ENCODE measurements at places on chromosomes 1 and 21. TPM values are rescaled to one million over a fixed set of nuclear protein-coding genes. Genes with fewer than 3 reads are reported as not detected.

The HENMT1 gene
- 2.6 TPM for total RNA-seq

The WNT2B gene
- 1.1 TPM for total RNA-seq

The PLEKHG5 gene
- 17.6 TPM for total RNA-seq

The INAVA gene
- not detected for total RNA-seq

The CLCNKB gene
- total RNA-seq: not detected

The CLCA2 gene
- not detected for total RNA-seq

The FCER1A gene
- total RNA-seq: not detected

The LMOD1 gene
- total RNA-seq: not detected

The SH3BGR gene
- 1.0 TPM for total RNA-seq

The LY9 gene
- not detected for total RNA-seq

The ACAP3 gene
- 14.3 TPM for total RNA-seq

The CHI3L1 gene
- not detected for total RNA-seq
